ENCODE measurements at places on chromosomes 3 and 15.

DNA sequence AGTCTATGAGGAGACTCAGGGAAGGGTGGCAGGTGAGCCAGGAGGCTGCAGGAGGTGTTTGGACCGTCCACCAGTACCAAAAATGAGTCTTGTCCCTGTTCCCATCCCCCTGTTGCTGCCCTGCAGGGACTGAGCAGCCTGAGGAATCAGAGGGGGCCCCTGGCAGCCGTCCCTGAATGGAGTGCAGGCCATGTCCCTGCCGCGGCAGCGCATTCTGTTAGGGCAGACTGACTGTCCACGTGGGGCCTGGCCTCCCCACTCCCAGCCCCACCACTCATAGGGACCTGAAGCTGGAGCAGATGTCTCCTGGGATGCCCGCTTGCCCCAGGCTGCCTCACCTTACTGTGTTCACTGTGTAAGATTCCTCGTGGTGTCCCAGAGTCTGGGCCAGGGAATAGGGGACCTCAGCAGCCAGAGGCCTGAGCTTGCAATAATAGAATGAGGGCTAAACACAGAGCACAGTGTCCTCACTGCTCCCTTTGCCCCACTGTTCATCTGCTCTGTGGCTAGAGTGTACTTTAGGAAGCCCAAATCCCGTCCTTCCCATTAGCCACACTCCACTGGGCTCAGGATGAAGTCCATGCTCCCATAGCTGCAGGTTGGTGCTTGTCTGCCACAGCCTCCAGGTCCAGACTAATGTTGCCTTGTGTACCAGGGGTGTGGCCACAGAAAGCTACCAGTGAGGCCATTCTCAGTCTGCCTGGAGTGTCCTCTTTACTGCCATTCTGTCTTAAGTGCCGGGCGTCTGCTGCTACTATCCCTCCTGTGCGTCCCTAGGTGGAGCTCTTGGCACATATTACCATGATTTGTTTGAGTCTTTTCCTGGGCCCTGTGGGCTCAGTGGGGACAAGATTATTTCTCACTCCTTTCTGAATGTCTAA lies 63.2 kb downstream of the HCN4 start:
- peak; percentile 55 for DNase-seq

GRCh38 chr3:157059661-157060060 lies 100.3 kb downstream of the CCNL1 start:
- DNase-seq: no peak

DNA sequence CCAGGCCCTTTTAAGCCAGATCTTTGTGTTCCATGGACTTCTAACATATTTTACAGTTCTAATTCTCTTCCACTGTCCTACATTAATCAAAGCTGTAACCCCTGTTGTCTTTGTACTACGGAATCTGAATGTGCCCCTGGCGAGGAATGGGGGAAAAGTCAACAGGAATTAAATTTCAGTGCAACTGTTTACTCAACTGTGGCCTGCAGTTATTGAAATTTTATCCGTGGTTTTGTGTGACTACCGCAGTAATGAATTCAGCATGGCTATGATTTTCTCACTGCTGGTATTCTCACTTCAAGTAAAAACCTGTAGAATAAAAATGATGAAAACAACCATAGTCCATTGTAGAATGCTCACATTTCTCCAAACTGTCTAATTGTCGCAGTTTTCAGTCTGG lies 388.0 kb downstream of the FOXP1 start:
- peak; percentile 91 for DNase-seq

DNA sequence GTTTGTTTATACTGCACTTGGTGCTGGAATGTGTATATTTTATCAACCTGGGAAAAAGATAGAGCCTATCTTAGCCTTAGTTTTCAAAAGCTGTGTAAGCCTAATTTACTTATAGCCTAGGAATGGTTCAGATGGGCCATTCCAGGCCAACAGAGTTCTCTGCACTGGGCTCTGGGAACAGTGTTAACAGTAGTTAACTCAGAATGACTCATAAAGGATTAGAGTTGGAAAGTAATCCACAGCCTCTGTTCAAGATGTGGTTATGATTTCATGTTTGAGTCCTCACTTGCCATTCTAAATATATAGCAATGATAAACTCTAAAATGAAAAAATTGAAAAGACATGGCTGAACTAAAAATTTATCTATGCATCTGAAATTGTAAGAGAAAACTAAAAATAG lies 22.6 kb upstream of the PEX5L start:
- DNase-seq: peak; percentile 2

GRCh38 chr3:58704745-58705144 lies 38.2 kb upstream of the FAM3D start:
- no peak for DNase-seq

GRCh38 chr15:77886805-77887448 lies 190.6 kb downstream of the TBC1D2B start:
- DNase-seq: no peak

- DNase-seq: no peak
Measured at GRCh38 chr3:107985496-107985895, 105.3 kb downstream of the CD47 start.

GRCh38 chr3:45873036-45873435 lies 13.3 kb upstream of the CCR9 start:
- DNase-seq: no peak

GRCh38 chr3:157436583-157437291 lies at the start of gene PTX3:
TSS of gene PTX3 (plus strand) at chr3:157436850. CDS start at chr3:157436934, 84 bp downstream.
- peak; percentile 90 for DNase-seq

DNA sequence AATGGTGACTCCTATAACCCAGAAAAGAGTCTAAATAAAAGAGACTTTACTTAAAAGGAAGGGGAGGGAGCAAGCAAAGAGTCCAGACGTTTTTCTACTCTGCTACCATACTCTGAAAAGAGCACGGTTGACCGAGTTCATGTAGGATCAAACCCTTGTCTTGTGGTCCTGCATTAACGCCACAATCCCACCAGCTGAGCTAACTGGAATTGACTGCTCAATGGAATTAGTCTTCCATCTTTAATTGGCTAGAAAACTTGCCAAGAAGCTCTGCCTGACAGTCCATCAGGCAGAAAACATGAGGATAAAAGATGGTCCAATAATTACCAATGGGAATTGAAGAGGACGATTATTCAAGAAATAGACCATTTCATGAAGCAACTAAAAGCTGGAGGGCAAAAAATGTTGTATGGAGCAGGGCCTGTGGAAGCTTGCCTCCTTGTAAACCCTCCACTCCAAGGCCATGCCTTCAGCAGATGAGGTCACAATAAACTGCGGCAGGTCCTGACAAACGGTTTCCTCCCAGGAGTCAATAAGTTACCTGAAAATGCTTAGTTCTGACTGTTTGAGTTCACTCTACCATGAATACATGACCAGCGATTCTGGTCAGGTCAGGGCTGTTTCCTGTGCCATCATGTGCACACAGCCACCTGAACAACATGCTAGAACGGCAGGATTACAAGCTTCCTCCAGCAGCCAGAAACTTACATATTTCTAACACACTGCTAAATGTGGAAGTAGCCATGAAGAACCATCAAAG lies 35.6 kb upstream of the ARHGEF3 start:
- DNase-seq: no peak

- peak; percentile 98 for DNase-seq
Measured at GRCh38 chr3:123688241-123688747, 103.4 kb upstream of the HACD2 start.

DNA sequence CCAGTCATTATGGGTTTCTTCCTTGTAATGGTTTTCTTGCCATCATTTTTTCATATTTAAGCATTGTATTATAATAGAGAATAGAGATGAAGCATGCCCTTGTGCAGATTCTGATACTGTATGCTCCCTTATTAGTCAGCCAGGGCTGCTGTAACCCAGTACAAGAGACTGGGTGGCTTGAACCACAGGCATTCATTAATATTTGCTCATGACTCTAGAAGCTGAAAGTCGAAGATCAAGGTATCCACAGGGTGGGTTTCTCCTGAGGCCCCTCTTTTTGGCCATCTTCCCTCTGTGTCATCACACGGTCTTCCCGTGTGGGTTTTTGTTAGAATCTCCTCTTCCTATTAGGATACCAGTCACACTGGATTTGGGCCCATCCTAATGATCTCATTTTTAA lies 74.5 kb downstream of the FOXP1 start:
- no peak for DNase-seq

DNA sequence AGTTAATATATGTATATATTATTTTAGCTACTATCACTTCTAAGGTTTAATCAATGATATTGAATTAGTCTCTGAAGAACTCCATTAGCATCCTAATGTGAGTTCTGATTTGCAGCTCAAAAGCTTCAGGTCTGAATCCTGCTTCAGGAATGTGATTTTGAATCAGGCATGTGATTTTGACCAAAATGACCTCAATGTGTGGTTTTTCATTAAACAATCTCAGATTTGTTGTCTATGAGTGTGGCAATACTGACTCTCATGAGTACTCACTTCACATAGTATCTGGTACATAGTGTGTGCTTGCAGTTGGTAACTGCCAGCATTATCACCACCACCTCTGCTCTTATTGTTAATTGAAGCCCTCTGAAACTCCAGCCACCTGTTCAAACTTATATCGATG lies 251.0 kb downstream of the KCNH8 start:
- DNase-seq: no peak

DNA sequence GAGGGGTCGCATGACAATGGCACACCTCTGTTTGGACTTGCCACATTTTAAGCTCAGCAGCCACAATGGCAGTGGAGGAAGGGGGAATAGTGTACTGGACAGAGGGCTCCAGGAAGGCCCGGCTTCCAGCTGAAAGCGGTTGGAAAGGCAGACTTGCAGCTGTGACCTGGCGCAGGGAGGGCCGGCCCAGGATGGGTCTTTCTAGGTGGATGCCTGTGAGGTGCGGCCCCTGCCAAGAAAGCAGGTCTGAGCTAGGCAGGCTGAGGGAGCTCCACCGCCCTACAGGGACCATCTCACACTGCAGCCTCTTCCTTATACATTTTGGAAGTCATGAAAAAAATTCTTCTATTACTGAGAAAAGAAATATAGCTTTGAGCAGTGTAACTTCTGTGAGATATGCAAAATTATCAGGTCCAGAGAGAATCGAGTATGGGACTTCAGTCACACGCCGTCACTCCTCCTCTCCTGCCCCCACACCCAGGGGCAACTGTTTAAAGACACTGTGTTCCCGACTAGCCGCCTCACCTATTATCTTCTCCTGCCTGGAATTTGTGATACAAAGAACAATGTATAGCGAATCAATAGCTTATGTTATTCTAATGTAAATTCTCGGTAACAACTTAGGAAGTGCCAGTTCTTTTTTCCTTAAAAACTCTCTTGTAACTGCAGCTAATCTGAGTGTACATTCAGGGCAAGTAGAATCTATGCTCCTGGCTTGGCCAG lies 331.0 kb downstream of the OCA2 start:
- DNase-seq: no peak

GRCh38 chr3:193665370-193665989 lies 72.5 kb downstream of the OPA1 start:
- DNase-seq: peak; percentile 22

DNA sequence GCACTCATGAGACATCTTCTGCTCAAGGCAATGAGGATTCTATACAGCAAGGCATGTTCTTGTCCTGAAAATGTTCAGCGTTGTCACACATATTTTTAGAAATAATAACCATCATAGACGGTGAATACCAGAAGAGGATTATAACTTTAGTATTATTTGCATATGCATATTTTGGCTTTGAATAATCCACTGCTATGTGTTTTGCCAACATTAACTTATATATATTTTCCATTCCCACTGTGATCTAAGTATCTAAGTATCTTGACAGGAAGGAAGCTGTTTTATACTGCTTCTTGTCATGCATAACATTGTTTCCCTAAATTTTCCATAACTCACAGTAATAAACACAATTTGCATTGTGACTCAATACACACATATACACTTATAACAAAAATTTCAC lies 509.5 kb downstream of the TBL1XR1 start:
- DNase-seq: no peak

DNA sequence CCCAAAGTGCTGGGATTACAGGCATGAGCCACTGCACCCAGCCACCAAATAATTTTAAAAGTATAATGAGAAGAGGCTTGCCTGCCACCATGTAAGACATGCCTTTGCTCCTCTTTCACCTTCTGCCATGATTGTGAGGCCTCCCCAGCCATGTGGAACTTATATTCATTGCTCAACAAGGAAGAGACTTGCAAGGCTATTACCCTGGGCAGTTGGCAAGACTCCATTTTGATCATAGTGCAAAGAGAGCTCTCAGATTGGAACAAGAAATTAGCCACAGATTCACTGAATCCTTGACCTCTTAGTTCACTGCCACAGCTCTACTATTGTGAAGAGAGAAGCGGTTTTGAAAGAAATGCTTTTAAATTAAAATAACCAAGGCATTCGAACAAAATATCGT lies 6.1 kb downstream of the SCAP start:
- DNase-seq: no peak

DNA sequence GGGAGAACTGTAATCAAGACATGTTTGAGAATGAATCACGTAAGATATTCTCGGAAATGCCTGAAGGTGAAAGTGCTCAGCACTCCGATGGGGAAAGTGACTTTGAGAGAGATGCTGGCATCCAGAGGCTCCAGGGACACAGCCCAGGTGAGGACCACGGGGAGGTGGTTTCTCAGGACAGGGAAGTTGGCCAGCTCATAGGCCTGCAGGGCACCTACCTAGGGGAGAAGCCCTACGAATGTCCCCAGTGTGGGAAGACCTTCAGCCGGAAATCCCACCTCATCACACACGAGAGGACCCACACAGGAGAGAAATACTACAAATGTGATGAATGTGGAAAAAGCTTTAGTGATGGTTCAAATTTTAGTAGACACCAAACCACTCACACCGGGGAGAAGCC lies 19.8 kb downstream of the ZSCAN2 start:
- no peak for DNase-seq

DNA sequence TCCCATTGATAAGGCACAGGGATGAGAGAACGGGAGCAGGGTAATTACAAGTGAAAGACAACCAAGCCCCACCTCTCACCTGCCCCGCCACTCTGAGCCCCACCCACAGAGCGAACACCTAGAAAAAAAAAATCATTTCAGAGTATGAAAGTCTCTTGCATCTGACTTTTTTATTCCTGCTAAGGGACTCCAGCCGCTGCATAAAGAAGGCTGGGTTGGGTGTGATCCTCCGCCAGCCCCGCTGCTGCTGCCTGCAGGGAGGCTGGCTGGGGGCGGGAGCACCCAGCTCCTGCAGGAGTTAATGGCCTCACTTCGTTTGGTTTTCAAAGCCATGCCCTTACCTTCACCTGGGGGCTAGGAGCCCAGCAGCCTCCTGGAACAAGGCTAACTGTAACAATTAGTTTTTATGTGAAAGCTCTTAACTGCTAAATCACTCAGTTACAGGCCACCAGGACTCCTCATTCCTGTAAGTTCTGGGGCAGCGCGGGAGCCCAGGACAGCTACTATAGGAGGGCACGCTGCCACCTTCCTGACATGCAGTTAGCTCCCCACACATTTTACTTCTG lies 78.0 kb upstream of the SNRPA1 start:
- no peak for DNase-seq

- no peak for DNase-seq
Measured at GRCh38 chr3:49492969-49493368, 22.9 kb downstream of the DAG1 start.

DNA sequence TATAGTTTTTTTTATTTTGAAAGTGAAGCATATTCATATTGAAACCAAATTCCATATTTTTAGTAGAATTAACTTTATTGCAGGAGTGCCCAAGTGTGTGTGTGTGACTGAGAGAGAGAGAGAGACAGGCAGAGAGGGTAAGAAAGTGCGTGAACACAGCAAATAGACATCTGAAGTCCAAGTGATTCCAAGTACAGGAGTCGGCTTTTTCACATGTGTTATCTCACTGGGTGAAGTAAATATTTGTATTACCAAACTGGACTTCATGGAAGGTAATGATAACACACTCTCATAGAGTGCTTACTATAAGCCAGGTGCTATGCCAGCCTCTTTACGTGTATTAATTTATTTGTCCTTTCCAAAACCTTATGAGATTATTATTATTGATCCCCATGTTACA lies 12.0 kb downstream of the PARP14 start:
- DNase-seq: no peak
